ENCODE measurements at places on chromosomes 5 and 9.

- DNase-seq: no peak
Observed at GRCh38 chr9:1929722-1930244, 85.4 kb upstream of the SMARCA2 start.

DNA sequence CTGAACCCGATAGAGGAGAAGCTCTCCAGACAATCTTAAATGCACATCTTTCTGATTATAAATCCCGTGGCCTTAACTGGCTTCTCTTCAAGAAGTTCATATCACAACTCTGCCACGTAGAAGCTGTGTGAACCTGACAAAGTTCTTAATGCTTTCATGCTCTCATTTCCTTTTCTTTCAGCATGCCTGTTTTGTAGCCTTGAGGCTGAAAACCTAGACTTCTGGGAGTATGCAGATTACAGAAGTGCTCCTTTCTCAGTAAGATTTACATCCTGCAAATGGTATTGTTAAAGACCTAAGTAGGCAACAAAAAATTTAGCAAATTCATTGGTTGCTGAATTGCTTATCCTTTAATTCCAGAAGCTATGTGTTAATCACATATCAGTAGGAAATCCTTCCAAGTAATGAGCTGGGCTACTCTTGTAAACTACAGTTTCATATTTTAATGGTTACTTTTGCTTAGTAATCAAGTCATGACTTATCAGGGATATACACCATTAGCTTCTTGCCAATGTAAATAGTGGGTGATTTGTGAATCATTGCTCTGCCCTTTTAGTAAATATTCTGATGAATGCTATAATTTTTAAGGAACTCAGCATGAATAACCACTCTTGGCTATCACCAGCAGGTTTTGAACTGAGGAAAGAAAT is 334.7 kb downstream of the FBXL7 start:
- no peak for DNase-seq

DNA sequence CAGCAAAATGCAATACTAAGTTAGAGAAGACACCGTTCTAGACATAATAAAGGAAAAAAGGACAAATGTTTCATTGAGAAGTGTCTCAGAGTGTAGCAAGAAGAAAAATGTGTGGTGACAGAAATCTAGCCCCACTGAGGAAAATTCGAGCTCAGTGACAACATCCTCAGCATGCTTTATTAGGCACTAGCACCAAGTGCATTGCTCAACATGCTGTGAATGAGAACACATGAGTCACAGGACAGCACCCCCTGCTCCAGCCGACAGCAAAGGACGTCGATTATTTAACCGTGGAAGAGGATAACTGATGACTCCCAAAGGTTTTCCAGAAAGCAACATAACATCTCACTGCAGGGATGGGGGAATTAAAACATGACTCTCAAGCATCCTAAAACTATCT is 182.7 kb downstream of the GNAQ start:
- DNase-seq: no peak

GRCh38 chr5:72156946-72157624 is 49.8 kb downstream of the MAP1B start:
- no peak for DNase-seq

DNA sequence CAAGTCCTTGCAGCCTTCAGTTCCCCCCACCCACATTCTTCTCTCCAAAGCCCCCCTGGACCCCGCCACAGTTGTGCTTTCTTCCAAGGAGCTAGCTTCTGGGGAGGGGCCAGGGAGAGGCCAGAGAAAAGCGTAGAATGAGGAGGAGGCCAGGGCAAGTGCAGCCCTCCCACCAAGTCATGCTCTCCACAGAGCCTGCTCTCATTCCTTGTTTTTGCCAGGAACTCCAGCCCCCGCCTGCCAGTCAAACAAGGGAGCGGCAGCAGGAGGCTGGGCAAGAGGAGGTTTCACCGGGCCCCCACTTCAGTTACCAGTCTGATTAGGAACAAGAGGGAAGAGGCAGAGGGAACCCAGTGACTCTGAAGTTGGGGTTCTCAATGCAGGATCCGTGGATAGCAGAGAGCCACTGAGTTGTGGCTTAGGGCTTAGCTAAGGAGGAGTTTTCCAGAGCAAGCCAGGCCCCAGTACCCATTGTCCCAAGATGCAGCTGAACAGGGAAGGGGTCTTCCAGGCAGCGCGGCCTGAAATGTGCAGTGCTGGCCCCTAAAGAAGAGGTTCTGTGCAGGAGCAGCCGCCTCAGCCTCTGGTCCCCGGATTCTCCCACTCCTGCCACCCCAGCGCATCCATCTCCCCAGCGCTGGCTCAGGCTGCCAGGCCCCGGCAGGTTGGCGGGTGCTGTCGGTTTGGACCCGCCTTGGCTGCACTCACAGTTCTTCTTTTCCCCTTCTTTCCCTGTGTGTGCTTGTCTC is 120.6 kb downstream of the DAB2IP start:
- no peak for DNase-seq

GRCh38 chr5:82259172-82259800 is 18.9 kb downstream of the RPS23 start:
- no peak for DNase-seq

- DNase-seq: no peak
Observed at GRCh38 chr9:87603854-87604490, 106.3 kb downstream of the DAPK1 start.

GRCh38 chr5:152144030-152144429 is 219.4 kb upstream of the GLRA1 start:
- DNase-seq: no peak

DNA sequence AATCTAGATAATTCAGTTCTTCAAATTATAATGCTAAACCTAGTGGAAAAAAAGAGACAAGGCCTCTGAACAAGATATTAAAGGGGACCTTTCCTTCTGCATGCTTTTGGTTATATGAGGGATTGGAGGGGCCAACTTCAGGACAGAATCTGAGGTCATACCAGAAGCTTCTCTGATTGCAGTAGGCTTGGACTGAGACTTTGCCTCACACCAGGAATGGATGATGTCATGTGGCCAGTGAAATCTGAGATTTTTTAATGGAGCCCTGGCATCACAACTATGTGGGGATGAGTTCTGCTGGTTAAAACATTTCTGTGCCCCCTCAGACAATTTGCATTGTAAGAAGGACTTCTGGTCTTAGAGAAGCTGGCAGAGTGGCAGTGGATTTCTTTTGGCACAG is 88.6 kb downstream of the ANGPTL2 start:
- no peak for DNase-seq

GRCh38 chr5:54793468-54794134 is 191.8 kb downstream of the ESM1 start:
- DNase-seq: no peak

GRCh38 chr5:179680780-179681401 is at the start of gene CBY3:
CBY3 (minus strand) TSS chr5:179681034; CDS start chr5:179680918, 116 bp downstream.
- DNase-seq: no peak

DNA sequence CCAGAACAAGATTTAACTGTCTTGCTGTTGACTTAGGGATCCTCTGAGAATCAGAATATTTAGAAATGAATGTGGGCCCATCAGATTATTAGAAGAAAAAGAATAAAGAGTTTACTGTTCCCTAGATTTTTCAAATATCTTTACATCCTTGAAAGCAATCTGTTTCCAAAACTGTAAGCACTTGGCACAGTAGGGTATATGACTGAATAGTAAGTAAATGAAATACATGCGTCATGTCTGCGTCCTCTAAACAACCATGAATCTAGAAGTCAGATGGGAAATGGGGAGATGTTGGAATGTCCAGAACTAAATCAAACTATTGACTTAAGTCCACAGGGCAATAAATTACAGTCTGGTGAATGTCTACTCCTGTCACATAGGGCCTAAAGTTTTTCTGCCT is 26.1 kb downstream of the TTC23L start:
- DNase-seq: no peak

DNA sequence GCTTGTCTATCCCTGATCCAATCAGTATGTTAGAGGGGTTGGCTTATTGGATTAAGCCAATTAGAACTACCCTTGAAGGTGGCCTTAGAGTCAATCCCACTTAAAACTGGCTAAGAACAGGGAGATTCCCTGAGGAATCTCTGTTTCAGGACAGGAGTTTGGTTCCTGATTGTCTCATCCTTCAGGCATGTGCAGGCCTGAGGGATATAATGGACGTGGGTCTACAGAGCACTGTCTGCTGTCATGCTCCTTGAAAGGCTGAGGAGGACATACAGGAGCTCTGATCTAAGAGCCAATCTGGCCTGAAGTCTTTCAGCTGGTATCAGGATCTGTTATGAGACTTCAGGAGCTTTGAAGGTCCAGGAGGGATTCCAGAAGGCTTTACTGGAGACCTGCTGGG is 36.2 kb upstream of the PRXL2C start:
- DNase-seq: no peak

DNA sequence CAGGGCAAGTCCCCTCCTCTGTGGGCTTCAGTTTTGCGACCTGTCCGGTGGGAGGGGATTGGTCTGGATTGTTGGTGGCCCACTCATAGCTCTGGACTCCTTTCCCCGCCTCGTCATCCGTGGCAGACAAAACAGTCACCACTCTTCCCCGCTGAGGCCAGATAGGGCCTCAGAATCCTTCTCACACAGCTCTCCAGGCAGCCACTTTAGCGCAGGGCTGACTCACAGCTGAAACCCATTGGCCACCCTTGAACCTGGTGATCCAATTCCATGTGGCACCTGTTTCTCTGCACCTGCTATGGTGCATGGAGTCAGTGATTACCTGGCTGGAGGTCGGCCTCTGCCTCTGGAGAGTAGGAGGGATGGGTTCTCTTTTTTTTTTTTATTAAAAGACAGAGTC is 15.8 kb upstream of the CACFD1 start:
- DNase-seq: no peak

DNA sequence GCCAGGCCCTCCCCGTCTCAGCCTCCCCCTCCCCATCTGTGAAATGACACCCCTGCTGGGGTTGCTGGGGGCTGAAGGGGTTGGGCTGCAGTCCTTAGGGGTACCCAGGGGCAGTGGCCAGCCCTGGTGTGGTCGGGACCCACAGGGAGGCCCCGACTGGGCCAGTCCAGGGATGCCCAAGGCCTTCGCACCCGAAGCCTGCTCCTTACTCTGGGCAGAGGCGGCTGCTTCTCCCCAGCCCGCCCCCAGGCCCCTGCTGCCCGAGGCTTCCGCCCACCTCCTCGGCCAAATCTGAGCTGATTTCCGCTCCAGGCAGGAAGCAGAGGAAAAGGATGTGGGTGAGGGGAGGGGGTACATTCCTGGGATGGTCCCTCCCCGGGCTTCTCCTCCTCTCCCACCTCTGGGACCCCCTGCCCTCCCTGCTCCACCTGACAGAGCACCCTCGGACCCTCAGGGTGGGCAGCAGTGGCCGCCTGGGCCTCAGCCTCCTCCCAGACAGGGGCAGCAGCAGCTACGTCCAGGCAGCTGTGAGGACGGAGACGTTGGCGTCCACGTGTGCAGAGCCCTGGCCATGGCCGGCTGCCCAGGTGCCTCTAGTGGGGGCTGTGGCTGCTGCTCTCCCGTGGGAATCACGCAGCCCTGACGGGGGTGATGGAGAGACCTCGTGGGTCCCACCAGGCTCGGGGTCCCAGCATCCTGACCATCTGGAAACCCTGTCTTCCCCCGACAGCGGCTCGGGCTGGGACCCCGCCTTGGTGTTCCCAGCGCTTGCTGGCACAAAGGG is 4.2 kb upstream of the NRARP start:
- no peak for DNase-seq

- DNase-seq: no peak
Observed at GRCh38 chr5:41511241-41511640, 840 bp upstream of the PLCXD3 start.

GRCh38 chr5:176743136-176743861 is 67.1 kb upstream of the UNC5A start:
- no peak for DNase-seq

DNA sequence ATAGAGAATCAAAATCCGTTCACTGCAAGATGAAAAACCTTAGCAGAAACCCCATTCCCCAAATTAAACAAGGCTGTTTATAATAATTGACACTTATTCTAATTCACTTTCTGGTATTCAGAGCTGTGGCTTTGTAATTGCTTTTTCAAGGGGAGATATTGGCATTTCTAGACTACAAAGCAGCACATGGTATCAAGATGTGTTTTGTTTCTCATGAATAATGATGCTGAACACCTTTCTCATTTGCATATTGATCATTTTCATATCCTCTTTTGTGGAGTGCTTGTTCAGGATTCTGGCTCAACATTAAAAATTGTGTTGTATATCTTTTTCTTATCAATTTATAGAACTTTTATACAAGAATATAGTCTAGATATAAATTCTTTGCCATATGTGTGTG is 22.4 kb upstream of the ANKRD55 start:
- DNase-seq: no peak

DNA sequence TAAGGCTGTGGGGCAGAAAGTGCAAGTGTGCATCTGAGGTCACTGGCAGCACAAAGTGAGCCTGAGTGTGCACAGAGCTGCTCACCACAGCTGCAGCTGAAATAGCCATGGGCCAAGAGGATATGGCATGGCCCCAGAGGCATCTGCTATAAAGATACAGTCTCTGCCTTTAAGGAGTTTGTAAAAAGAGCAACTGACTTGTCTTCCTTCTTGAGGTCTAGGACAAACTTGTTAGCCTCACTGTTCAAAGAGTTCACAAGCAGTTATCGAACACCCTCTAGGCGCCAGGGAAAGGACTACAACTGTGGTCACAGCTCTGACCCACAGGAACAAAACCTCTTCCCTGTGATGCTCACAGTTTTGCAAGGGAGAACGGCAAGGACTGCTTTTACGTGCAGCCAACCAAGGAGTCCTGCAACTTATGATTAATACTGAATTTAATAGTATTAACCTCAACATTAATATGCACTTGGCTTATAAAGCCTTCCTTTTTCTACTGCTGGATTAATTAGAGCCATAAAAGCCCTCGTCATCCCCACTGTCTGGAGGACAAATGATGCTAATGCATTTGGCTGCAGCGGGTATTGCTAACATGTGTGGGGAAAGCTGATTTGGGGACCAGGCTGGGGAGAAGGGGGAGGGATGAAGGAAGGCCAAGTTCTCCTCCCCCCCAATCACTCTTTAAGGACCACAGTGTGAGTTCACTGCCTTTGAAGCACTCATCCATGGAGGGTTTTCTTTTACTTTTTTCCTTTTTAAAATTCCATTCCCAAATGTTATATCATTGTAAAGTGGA is 189.8 kb upstream of the TRIM32 start:
- no peak for DNase-seq

- no peak for DNase-seq
Observed at GRCh38 chr9:127828262-127829031, 25.8 kb downstream of the FPGS start.

GRCh38 chr5:83815661-83816060 is 95.0 kb upstream of the HAPLN1 start:
- DNase-seq: no peak

GRCh38 chr5:113548396-113548795 is 34.9 kb downstream of the YTHDC2 start:
- DNase-seq: no peak

GRCh38 chr9:87370049-87370685 is 127.5 kb upstream of the DAPK1 start:
- no peak for DNase-seq

- DNase-seq: no peak
Observed at GRCh38 chr9:135797507-135798262, 95.7 kb downstream of the KCNT1 start.

DNA sequence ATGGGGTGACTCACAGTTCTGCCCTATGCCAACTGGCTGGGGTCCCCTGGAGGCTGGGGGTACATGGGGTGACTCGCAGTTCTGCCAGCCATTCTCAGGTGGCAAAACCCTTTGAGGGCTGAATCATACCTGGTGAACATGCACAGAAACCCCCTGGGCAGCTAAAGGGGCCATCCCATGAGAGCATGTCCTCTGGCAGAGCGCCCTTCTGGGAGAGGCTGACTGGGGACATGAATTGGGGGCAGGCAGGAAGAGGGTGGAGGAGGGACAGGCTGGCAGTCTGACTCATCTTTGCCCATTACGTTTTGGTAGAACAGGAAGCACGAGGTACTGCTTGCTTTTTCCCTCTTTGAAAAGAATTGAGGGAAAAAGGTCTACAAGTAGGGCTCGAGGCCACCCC is 16.7 kb downstream of the TRAF1 start:
- DNase-seq: no peak

- DNase-seq: no peak
Observed at GRCh38 chr9:98164912-98165311, 27.5 kb downstream of the CORO2A start.
